ENCODE measurements at places on chromosomes 2 and 18.

DNA sequence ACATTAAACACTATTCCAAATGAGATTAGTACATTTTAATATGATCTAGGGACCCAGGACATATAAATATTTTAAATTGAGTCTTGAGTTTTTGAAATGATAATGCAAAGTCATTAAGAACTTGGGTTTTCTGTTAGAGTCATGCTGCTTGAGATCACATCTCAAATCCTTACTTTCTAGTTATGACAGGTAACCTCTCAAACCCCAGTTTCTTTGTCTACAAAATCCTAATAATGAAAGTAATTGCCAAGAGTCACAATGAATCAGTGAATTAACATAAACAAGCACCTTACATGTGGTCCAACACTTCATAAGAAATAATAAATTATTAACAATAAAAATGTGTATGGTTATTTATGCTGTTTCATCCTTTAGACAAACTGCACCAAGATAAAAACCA is 607.6 kb downstream of the LRP1B start:
- no peak for DNase-seq

DNA sequence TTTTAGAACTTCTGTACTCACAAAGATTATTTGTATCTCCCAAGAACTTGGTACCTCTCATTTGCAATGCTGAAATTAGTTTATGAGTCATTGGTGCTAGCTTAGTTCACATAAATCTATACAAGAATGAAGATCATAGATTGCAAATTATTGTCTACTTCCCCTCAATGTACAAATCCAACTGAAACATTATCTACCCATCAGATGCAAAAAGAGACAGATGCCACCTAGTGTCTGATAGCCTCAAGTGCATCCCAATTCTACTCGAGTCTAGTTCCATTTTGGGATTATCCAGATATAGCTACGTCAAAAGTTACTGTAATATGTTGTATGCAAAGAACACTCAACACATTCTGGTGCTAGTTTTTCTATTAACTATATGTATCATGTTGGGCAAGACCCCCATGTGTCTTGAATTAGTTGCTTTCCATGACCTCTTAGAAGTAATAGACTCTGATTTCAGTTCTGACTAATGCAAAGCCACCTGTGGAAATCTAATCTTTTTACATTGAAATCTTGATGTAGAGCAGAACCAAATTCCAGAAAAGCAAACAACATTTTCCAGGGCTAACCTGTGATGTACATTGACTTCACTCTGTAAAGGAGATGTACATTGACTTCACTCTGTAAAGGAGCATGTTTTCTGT is 210.0 kb downstream of the RBM43 start:
- no peak for DNase-seq

DNA sequence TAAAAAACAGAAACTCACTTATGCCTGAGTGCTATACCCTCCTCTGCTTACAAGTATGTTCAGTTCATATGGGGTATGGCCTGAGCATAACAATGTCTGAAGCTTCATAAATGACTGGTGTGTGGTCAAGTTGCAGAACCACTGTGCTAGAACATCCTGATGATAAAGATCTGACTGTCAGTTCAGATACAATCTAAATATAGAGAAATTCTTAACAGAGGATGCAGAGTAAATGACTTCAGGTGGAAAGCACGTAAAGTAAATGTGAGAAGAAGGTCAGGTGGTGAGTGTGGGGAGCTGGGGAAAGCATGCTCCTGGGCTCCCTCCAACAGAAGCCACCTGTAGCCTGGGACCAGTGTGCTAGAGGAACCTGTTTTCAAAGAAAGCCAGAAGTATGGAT is 926.2 kb downstream of the TSN start:
- no peak for DNase-seq

DNA sequence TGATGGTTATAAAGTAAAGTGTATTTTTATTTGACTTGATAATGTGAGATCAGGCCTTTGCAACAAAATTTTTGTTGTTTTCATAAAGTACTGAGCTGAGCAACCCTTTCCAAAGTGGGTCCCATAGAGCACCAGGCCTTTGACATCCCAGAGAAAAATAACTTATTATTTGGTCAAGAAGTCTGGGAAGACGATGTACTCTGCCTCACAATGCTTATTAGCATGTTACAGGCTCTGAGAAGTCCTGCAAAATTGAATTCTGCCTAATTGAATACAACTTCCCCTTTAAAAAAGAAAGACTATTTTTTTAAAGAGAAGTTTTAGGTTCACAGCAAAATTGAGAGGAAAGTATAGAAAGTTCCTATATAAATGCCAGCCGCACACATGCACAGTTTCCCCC is 151.5 kb upstream of the TCF4 start:
- no peak for DNase-seq

DNA sequence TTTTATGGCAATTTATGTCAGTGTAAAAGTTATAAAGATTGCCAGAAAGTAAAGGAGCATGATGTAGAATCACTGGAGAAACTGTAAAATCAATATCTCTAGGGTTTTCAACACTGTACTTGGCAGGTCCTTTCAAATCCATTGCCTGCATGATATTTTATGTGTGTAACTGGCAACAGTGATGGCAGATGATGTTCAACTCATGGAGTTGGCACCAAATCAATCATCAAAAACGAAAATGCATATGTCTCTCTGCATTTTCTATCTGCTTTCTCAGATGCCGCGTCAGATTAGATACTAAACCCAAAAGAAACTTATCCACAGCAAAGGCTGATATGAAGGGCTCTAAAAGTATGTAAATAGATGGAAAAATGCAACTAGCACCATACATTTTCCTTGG is 1395.5 kb upstream of the PIK3C3 start:
- no peak for DNase-seq

DNA sequence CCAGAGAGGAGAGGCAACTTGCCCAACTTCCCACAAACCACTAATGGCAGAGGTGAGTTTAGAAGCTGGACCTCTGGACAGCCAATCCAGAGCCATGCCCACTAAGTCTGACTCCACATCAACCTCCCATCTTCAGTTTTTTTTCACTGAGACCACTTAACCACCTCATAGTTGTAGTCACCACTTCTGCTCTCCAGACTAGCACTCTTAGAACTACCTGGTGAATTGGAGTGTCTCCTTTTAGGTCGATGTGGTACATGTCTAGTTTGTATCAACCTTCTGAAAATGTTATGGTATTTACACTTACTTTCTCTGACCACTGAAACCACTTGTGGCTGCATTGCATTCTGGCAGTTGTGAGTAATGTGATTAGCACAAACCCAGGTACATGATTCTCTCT is 743.6 kb upstream of the FANCL start:
- no peak for DNase-seq

DNA sequence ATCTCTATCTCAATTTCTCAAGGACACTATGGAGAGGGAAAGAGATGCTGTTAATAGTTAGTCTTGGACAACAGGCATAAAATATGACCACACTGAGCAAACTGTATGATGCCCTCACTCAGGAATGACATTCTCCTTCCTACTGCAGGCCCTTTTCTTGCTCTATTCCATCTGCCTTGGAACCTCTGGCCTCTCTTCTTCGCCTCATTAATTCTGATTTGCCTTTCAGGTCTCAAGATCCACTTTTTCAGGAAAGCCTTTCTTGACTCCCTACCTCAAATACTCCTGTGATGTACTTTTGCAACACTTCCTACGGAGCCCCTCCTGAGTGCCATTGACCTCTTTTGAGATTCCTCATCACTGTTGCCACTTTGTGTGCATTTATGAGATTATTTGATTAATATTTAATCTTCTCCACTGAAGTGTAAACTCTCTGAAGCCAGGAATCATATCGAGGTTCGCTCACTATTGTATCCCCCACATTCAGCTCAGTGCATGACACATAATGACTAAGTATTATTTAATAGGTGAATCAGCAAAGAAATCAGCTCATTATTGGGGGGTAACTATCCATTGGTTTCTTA is 21.3 kb upstream of the SPP2 start:
- DNase-seq = no peak

DNA sequence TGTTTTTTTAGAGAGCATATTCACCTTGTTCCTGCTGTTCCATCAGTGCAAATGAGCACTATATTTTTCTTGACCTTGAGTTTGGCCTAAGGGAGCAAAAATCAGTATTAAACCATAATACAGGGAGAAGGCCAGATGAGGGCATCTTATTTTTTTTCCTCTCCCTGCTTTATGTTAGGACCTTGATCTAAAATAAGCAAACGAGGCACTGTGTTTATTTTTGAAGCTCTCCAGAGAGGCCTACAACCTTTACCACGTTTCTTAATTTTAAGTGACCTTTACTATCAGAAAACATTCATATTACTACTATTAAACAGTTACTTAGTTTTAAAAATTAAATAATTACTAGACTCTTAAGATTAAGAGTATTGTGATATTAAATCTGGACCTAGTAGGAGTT is 100.8 kb downstream of the TANC1 start:
- DNase-seq = no peak

DNA sequence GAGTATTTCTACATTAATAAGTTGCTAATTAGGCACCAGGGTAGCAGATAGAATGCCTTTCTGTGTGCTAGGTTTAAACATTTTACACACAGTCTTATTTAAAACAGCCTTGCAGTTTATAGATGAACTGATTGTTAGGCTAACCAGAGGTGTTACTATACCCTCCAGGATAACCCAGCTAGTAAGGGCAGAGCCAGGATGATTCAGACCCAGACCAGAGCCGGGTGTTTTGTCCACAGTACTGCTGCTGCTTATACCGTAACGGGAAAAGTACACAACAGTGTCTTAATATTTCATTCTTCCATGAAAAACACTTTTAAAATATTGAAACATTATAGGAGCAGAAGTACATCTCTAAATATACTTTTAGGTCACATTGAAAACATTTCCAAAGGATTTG is 82.7 kb downstream of the MALT1 start:
- DNase-seq = no peak

DNA sequence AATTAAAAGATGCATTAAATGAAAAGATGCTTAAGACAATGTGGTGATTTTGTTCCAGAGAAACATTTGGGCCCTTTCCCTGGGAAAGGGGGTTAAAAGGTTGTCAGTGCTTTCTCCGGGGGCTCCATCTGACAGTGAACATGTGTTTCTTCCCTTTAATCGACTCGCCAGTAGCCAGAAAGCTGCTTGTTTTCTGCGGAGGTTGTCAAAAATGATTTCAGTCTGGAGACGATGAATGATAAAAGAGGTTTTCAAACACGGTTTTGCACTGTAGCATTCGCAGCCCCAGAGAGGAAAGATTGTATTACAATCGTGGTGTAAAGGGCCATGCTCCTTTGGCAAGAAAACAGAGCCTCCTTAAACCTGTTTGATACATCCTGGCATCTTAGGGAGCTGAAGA is 111.5 kb upstream of the MEIS1 start:
- DNase-seq = no peak

- no peak for DNase-seq
These were observed 31.5 kb downstream of the ACSL3 start for GRCh38 chr2:222892321-222892720.

- no peak for DNase-seq
These were observed 3.9 kb upstream of the DLX1 start for GRCh38 chr2:172081221-172082022.

DNA sequence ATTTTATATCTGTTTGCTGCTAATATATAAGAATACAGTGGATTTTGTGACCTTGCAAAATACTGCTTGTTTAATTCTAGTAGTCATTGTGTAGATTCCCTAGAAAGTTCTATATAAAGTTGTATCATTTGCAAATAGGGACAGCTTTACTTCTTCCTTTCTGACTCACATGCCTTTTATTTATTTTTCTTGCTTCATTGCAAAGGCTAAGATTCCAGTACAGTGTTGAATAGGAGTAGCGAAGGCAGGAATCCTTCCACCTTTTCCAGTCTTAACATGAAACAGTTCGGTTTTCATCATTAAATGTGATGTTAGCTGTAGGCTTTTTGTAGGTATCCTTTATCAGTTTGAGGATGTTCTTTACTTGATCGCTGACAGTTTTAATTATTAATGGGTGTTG is 58.1 kb downstream of the DGKD start:
- no peak for DNase-seq

DNA sequence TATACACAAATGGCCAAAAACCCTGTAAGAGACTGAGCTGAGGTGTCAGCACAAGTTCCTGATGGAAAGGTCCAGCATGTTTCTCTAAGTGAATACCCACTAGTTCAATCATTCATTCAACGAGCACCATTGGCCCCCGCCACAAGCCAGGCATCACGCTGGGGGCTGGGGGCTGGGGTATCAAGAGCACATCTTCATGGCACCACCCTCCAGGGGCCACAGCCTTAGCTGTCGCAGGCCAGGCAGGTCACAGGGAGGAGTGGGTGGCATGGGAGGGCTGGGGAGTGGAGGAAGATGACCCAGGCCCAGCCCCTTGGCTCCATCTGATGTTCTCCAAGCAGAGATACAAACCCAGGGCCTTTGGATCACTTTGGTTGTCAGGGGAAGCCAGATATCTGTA is 97.9 kb downstream of the ACKR3 start:
- no peak for DNase-seq

- no peak for DNase-seq
These were observed 17.5 kb upstream of the HPCAL1 start for GRCh38 chr2:10285191-10285555.

DNA sequence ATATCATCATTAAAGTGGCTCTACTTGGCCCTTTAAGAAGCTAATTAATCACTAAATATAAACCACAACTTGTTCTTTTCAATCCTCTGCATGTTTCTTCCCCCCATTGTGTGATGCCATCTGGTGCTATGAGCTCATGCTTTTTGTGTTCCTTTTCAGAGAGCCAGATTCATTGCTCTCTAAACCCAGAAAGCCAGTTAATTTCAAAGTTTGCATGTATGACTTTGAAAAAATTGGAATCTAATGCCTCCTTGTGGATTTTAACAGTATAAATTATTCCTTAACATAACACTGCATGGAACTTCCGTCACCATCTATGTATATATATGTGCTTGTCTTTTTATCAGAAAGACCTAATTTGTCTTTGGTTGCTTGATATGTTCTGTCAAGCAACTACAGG is 31.1 kb downstream of the TMEM178A start:
- no peak for DNase-seq

- DNase-seq = no peak
These were observed 80.5 kb downstream of the GALNT14 start for GRCh38 chr2:31057691-31058090.

- DNase-seq = no peak
These were observed 61.7 kb upstream of the WIPF1 start for GRCh38 chr2:174659069-174659900.

- DNase-seq = no peak
These were observed 43.6 kb downstream of the ADD2 start for GRCh38 chr2:70724366-70724765.

DNA sequence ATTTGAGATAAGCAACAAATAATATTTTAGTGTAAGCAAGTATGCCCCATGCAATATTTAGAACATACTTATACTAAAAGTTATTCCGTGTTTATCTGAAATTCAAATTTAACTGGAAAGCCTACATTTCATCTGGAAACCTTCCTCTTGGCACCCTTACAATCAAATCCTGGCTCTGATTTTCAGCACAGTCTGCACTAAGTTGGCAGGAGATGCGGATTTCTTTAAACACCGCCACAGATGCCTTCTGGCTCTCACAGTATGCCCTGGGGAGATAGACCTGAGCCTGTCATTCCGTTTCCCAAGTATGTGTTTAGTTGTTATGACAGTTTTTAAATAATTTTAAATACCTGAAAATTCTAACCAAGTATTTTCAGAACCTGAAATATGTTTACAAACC is 7.3 kb upstream of the MLPH start:
- DNase-seq = no peak

GRCh38 chr2:131103165-131103564 is 2.0 kb upstream of the PLEKHB2 start:
- DNase-seq = no peak

GRCh38 chr2:235762832-235763598 is 269.2 kb downstream of the AGAP1 start:
- no peak for DNase-seq

GRCh38 chr2:104919127-104919526 is 65.2 kb downstream of the POU3F3 start:
- DNase-seq = no peak

GRCh38 chr2:54669677-54670484 is 53.6 kb upstream of the EML6 start:
- DNase-seq = no peak

All from stimulated activated CD8-positive, alpha-beta memory T cell treated with anti-CD3 and anti-CD28 coated beads, Interleukin-15, amount 100 ng/mL, for 24 hours (primary cell).